ENCODE measurements at places on chromosomes 4 and X. TPM values are rescaled to one million over a fixed set of nuclear protein-coding genes. Genes with fewer than 3 reads are reported as not detected.

The SPANXB1 gene
- not detected for polyA plus RNA-seq

The TRIM2 gene
- 11.2 TPM for polyA plus RNA-seq

The IL2 gene
- polyA plus RNA-seq: not detected

The HS3ST1 gene
- polyA plus RNA-seq: 4.1 TPM
